ENCODE measurements at places on chromosomes 1 and 21. TPM values are rescaled to one million over a fixed set of nuclear protein-coding genes. Genes with fewer than 3 reads are reported as not detected.

GRCh38 chr1:29835406-29835805 is 599.1 kb downstream of the PTPRU start:
- DNase-seq: no peak

- DNase-seq: no peak
Observed at GRCh38 chr1:40416709-40417108, 33.6 kb upstream of the ZFP69B start.

DNA sequence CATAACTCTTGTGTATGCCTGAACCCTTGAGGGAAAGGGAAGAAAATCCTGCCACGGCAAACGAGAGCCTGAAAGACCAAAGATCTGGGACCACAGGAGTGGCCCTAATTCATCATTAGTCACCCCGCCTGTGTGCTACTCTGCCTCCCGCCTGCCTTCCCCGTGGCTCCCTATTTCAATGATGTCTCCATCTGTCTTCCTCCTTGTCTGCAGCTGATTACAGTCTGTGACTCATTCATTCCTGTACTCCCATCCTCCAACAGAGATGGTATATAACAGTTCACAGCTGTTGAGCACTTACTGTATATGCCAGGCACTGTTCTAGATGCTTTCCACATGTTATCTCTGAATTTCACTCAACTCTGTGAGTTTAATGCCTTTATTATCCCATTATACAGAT is 96.6 kb downstream of the SEC16B start:
- no peak for DNase-seq

DNA sequence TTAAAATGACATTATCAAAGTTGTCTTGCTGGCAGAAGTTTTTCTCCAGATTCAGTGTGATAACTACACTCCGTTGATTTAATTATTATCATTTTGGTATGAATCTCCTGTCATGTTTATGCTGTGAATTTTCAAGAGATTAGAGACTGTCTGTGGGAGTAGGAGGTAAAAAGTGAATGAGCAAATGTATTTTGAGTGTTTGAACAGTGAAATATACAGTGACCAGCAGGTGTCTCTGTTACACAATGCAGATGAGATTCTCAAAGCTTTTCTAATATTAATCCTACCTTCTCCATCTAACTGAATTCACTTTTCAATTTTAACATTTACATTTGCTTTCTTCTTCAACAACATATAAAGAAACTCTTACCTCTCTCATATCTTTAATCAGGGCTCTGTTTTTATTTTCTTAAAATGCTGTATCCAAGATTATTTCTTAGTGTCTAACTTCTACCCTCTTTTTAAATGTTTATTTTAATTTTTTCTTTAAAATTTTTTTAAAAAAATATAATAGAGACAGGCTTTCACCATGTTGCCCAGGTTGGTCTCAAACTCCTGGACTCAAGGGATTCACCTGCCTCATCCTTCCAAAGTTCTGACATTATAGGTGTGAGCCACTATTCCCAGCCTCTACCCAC is 20.9 kb upstream of the HSPA13 start:
- no peak for DNase-seq

Gene SMCP
- total RNA-seq: not detected

Gene OR2T29
- total RNA-seq: not detected

Gene NUDT4B
- total RNA-seq: 59.0 TPM
